ENCODE measurements at places on chromosomes 12 and 14.

GRCh38 chr14:103093856-103094405, 594 bp upstream of the EXOC3L4 start:
- no peak for DNase-seq

DNA sequence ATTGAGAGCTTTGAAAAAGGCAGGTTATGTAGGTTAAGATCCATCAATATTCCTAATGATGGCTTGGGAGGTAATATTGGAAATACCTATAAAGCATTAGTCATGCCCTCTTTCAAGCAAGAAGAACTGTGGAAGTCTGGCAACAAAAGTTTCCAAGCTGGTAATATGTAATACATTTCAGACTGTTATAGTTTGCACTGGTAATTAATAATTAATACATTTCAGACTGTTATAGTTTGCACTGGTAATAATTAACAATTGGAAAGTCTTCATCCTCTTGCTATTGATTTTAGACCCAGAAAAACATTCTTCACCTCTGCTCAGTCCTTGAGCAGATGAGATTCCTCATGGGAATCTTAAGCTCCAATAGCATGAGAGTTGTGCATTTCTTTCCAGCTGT, 29.0 kb upstream of the WDR89 start:
- no peak for DNase-seq

DNA sequence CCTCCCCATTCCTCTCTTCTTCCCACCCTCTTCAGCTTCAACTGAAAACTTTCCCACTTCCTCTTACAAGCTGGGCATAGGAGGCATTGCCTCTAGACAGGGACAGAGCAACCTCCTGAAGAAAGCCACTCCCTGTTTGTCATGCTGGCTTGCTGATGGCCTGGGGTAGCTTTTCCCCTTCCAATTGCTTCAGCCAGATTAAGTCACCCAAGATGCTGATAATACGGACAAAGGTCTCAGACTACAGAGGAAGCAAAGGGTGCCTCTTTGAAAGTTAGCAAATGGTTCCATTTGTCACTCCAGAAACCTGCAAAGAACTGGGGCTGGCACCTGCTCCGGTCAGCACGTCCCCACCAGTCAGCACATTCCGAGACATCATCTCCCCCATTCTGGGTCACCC, 6.0 kb downstream of the KRT2 start:
- no peak for DNase-seq

DNA sequence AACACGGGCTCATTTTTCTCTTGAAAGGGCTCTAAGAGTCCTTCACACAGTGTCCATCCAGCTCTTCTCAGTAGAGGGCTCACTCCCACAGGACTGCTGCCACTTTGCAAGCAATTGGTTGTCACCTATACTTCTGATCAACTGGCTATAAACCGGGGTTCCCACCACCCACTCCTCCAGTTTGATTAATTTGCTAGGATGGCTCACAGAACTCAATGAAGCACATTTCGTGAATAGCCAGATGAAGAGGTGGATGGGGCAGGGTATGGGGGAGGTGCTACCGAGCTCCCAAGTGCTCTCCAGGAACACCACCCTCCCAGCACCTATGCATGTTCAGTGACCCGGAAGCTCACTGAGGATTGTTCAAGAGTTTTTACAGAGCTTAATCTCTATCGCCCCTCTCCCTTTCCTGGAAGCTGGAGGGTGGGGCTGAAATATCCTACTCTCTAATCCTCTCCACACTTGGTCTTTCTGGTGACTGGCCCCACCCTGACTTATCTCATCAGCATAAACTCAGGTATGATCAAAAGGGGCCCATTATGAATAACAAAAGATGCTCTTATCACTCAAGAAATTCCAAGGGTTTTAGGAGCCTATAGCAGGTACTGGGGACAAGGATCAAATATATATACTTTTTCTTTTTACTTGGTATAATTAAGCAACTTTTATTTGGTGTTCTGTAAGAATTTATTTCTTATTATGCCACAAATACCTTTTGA, 13.9 kb upstream of the EGLN3 start:
- no peak for DNase-seq

- DNase-seq, result no peak
These were observed 18.5 kb upstream of the TBPL2 start for GRCh38 chr14:55458800-55459515.

Measured in left hindlimb (tissue), 1 donor.